H9 (cell line): ENCODE measurements at places on chromosomes 2 and 18.

DNA sequence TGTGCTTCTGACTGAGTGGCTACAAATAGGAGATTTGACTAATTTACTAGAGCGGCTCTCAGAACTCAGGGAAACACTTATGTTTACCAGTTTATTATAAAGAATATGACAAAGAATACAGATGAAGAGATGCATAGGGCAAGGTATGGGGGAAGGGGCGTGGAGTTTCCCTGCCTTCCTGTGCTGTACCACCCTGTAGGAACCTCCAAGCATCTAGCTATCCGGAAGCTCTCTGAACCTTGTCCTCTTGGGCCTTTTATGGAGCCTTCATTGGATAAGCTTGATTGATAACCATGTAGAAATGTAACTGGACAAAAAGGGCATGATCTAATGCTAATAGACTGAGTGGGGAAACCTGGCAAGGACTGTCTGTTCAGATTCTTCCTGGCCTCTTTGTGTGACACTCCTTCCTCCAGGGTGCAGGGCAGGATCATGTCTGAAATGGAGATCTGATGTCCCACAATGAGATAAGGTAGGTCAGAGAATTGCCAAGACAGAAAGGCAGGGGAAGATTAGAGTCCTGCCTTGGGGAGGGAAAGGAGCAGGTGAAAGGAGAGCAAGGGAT lies 101.8 kb upstream of the NPAS2 start:
- no peak for DNase-seq

DNA sequence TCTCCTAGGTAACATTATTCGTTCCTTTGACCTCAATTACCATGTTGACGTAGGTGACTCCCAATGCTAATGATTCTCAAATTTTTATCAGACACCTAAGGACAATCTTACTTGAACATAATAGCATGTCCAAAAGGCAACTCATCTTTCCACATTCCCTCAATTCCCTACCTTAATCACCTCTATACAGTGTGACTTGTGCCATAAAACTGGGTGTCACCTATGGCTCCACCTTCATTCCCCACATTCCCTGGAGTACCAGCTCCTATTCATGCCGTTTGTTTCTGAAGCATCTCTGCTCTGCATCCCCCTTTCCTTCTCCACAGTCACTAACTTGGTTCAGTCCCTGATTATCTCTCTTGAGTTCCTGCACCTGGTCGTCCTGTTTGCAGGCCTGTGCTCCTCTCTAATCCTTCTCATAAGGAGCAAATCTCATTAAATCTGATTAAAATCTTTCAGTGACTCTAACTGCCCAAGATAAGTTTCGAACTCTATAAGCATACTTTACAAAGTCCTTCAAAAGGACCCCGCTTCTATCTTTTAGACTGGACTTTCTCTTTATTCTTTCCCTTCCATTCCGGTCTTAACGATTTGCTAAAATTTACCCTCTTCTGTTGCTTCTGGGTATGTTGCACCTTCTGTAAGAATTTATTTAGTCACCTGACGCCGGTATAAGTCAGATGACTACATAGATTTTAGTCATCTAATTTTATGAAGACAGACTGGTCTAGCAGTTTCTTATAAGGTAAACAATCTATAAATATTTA lies 128.7 kb downstream of the OSBPL1A start:
- DNase-seq: no peak

GRCh38 chr2:37615804-37616676 lies 55.4 kb downstream of the CDC42EP3 start:
- no peak for DNase-seq

DNA sequence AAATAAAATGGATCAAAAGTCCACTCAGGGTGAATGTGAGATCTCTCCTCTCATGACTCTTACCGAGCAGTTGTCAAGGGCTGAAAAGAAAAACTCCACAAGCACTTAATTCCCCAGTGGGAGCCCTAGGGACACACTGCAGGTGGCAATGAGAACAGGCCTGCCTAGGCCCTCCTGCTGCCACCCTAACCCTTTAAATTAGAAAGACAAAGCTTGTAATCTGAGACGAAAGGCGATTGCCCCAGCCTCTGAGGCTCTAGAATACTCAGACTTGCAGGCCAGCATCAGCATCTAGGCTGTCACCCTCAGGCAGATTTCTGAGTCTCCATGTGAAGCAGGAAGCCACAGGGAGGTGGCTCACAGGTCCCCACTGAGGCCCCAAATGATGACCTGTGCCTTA lies 457.0 kb upstream of the MYT1L start:
- peak; percentile 92 for DNase-seq

GRCh38 chr2:54757500-54757899 lies 34.0 kb downstream of the EML6 start:
- peak; percentile 51 for DNase-seq

GRCh38 chr2:102368461-102369109 lies 13.0 kb downstream of the IL18R1 start:
- no peak for DNase-seq

DNA sequence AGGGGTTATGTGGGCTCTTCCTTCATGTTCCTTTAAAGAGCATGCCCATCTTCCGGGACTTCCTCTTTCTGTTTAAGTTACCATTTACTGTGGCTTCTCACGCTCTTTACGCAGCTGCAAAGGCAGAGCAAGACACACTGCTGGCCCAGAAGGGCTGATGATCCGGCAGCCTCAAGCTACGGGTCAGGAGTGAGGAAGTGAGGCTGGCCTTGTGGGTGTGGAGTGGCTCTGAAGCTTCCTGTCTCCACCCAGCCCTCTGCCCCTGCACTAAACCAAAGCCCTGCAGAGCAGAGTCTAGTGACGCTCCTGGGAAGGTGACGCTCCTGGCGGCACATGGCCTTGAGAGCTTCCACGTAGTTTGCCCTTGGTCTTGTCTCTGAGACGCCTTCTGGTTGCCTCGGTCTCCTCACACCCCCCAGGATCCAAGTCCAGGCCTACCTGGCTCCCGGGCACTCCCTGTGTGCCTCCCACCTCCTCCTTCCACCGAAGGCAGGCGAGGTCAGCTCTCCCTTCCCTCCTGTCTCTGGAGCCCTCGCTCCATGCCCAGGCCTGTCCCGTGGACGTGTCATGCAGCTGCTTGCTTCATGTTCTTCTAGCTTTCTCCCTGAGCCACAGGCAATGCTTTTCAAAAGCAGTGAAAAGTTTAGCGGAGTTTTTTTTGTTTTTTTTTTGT lies 50.3 kb downstream of the ARL4C start:
- DNase-seq: no peak

DNA sequence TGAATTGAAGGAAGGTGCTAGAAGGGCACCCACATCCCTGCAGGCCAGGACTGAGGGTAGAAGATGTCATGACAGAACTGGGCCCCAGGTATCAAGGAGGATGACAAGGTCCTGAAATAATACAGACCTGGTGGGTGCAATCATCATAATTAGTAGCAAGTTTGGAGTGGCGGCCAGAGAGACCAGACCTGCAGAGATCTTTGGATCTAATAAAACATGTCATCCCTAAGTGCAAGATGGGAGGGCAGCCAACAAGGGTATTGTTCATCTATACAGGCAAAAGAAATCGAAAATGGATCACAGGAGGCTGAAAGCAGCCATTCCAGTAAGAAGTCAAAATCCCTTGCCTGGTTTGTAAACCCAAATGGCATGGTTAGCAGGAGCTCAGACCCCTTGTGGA lies 111.3 kb upstream of the BOD1L2 start:
- no peak for DNase-seq

DNA sequence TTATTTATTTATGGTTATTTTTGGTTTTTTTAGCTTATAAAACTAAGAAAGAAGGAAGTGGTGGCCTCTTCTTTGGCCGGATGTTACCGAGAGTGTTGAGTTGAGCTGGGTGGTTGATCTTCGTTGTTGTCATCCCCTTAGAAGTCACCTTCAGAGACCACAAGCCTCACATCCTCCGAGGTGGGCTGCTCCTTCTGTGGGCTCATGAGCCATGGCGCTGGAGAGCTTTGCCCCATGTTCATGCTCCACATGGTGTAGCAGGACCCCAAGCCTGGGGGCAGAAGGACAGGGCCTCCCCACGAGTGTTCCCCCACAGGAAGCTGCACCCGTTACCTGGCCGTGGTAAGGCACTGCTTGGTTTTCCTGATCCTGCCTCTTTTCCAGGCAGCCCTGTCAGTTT lies 23.4 kb downstream of the SNTG2 start:
- no peak for DNase-seq

GRCh38 chr18:21742315-21742687 lies 1.7 kb downstream of the MIB1 start:
- DNase-seq: no peak

- no peak for DNase-seq
Observed at GRCh38 chr2:150609831-150610582, 122.5 kb upstream of the RND3 start.

GRCh38 chr2:235320326-235320725 lies 173.5 kb upstream of the AGAP1 start:
- DNase-seq: no peak
